ENCODE measurements at places on chromosomes 4 and X.

DNA sequence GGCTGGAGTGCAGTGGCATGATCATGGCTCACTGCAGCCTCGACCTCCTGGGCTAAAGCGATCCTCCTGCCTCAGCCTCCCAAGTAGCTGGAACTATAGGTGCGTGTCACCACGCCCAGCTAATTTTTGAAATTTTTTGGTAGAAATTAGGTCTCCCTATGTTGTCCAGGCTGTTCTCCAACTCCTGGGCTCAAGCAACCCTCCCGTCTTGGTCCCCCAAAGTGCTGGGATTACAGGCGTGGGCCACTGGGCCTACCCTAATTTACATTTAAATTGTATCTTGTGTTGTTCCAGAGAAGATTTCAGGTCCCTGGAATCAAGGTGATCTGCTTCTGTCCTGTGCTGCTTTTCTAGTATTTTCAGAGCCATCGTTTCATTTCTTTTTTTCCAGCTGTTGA is 1.2 kb upstream of the LRPAP1 start:
- DNase-seq, result no peak

GRCh38 chr4:90198086-90198847 is 71.1 kb downstream of the CCSER1 start:
- no peak for DNase-seq

DNA sequence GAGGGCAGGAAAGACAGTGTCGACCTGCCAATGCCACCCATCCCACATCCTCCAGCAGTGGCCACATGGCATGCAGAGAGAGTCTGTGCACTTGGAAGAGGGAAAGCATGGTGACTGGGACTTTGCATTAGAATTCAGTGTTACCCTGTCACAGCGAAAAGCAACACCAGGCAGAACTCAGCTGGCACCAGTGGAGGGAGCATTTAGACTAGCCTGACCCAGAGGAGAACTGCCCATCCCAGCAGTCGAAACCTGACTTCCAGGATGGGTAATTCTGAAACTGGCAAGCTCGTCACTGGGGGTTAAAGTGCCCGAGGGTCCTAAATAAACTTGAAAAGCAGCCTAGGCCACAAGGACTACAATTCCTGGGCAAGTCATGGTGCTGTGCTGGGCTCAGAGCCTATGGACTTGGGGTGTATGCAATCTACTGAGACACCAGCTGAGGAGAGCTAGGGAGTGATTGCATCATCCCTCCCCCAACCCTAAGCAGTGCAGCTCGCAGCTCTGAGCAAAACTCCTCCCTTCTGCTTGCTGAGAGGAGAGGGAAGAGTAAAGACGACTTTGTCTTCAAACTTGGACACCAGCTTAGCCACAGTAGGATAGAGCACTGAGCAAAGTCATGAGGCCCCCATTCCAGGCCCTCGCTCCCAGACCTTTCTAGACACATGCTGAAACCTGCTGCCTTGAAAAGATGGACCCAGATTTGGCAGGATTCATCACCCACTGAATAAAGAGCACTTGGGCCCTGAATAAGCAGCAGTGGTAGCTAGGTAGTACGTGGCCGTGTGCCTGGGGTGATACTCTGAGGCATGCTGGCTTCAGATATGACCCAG is 68.8 kb downstream of the DDX60L start:
- DNase-seq, result no peak

- no peak for DNase-seq
Observed at GRCh38 chr4:144634978-144635747, 10.8 kb upstream of the HHIP start.

DNA sequence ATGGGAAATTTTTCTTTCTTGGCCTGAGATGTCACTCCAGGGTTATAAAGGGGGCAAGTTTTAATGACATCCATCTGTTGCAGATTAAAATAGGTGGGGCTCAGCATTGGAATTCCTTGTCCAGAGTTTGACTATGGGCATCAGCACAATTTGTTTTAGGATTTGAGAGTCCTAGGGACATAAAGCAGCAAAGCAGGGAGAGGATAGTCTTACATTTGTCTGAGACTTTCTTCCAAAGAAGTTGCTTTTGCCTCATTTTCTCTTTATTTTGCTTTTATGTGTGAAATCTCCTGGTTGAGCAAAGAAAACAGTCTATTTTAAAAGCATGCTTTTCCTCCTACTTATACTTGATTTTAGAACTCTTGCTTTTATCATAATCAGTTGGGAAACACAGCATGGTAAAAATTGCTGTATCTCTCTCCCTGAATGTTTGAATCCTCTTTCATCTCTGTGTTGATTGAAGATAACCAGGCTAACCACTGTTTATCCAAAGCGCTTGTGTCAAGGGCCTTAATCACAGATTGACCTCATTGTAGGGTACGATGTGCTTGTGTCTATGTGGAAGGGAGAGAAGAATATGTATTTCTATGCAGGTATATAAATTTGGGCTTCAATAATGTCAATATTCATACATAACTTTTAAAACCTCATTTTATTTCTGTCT is 121.5 kb downstream of the ANK2 start:
- DNase-seq, result no peak

DNA sequence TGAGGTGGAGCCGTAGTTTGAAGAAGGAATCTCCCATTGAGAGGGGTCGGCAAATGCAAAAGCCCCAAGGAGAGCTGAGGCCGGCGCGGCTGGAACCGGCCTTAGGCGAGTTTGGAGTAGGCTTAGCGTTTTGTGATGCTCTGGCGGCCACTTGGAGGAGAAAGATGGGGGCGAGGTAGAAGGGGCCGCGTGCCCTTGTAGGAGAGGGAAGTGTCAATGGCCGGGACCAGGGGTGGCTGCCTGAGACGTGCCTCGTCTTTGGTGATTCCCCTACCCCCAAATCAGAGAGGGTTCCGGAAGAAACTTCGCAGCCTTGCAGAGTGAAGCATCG is 11.7 kb downstream of the MSX1 start:
- no peak for DNase-seq

DNA sequence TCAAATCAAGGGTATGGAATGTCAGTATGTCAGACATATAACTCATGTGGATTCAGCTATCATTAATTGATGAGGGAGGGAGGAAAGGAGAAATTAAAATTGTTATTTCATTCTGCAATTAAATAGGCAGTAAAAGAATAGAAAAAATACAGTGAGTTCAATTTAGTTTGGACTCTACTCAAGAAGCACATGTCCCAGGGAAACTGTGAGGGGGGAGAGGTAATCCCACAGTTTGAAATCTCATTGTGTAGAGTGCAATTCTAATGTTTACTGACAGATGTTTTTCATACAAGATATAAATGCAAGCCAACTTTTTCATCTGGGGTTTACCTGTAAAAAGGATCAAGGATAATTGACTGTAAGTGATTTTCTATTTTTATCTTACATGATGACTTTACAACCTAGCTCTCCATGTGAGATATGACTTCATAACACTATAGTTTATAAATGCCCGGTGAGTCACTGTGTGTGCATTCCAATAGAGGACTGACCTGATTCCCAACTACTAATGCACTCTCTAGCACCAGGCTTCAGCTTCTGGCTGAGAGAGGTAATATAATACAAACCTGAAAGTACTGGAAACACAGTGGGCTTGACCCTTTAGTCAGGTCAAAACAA is 35.2 kb upstream of the SCD5 start:
- DNase-seq, result no peak

GRCh38 chr4:36115312-36115711 is 129.0 kb downstream of the ARAP2 start:
- DNase-seq, result no peak
